ENCODE measurements at places on chromosomes 13 and 19.

GRCh38 chr13:77698201-77699058, 943 bp downstream of the SLAIN1 start:
- peak; percentile 16 for DNase-seq

GRCh38 chr13:112837371-112838037, 131.5 kb upstream of the MCF2L start:
- DNase-seq, result no peak

- no peak for DNase-seq
These were observed 49.4 kb downstream of the RUBCNL start for GRCh38 chr13:46337700-46338099.

DNA sequence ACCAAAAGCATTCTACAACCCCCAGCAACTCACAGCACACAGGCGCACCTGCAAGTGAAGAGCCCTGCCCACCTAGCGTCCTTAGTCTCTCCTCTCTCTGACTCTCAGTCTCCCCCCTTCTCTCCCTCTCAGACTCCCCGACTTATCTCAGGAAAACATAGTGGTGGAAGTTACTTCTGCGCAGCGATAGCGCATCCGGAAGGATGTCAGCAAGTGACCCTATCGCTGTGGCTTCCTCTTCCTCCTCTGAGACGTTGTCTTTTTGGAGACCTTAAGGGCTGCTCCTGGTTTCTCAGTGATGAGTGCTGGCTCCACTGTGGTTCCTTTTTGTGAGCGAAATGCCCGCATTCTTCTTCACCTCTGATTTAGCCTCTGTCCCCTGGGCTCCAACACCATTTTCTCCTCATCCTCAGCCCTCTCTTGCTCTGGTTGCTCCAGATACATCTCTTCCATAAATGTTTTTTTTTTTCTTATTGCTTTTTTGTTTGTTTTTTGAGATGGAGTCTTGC, 1.4 kb upstream of the YIF1B start:
- DNase-seq, result no peak

DNA sequence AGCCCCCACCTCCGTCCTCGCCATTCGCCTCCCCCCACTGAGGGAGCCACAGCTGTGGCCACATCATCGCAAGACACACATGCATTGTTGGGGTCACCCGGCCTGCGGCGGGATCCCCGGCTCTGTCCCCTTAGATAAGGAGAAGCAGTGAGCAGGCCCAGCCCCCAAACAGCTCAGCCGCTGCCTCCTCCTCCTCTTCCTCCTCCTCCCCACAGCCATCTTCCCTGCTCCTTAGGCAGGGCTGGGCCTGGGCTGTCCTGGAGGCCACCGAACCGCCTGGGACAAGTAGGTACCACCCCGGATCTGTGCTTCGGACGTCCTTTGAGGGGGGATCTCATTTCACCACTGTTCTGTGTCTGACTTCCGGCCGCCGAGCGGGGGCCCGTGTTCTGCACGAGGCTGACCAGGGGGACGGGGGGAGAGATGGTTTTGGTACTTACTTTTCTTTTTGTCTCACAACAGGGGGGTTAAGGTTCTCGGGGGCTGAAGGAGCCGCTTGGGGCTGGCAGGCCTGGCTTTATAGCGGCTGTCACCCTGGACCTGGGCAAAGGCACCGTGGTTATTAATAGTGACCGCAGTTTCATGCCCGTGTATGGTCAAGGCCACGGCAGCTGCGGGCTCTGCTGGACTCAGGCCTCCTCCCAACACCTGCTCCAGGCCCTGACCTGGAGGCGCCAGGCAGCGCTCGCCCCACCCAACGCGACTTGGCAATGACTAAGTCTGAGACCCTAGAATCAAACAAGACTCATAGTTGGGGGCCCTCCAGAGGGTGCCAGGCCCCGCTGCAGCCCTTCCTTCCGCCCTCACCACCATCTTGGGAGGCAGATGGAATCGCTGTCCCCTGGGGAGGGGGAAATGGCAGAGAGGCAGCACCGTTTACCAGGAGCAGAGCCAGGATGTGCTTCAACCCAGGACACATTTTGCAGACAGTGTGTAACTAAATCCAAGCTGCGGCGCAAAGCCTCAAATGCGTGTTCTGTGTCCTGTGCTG, 18.3 kb downstream of the NMRK2 start:
- no peak for DNase-seq
